ENCODE measurements at places on chromosomes 5 and 9.

GRCh38 chr5:133247881-133248624, 196.2 kb downstream of the HSPA4 start:
- DNase-seq: no peak

- DNase-seq: no peak
These were observed 209.3 kb downstream of the GAPVD1 start for GRCh38 chr9:125470767-125471580.

- no peak for DNase-seq
These were observed 8.7 kb downstream of the PROP1 start for GRCh38 chr5:177987326-177987725.

DNA sequence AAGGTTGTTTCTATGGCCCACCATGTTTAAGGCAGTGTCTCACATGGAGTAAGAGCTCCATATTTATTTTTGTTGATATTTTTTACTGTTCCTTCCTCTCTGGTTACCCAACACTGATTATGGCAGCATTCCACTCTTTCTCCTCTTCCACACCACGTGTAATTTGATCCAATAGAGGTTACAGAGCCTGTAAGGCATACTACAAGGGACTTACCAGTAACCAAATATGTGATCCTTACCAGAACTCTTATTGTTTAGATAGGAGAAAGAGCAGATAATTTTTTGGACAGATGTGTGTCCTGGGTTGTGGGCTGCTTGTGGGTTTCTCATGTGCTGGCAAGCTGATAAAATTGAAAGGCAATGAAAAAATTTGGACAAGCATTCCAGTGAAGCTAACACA, 261.3 kb downstream of the TMEM167A start:
- no peak for DNase-seq

DNA sequence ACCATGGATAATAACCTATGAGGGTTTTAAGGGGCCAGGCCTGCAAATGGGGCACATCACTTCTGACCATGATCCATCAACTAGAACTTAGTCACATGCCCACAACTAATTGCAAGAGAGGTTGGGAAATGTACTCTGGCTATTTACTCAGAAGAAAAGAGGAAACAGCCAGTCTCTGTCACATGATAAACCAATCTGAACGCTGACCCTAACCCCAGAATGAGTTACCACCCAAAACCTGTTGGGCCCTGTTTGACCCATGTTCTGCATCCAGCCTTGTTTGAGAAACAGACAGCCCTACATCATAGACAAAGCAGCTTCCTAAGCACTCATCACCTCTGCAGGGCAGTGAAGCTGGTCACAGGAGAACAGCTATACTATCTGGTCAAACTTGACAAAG, 5.8 kb downstream of the MACROH2A1 start:
- DNase-seq: no peak

GRCh38 chr5:174400461-174400860, 323.9 kb upstream of the MSX2 start:
- DNase-seq: no peak

DNA sequence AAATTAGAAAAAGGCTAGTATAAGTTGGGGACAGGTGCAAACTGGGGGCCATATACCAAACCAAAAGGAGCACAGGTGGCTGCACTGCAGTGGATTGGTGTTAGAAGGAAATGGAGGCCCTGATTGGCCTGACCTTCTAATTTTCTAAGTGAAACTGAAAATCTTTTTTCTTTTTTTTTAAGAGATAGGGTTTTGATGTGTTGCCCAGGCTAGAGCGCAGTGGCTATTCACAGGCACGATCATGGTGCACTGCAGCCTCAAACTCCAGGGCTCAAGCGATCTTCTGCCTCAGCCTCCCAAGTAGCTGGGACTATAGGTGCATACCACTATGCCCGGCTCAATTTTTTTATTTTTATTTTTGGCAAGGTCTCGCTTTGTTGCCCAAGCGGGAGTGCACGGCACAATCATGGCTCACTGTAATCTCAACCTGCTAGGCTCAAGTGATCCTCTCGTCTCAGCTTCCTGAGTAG, 9.8 kb upstream of the CCDC69 start:
- no peak for DNase-seq

DNA sequence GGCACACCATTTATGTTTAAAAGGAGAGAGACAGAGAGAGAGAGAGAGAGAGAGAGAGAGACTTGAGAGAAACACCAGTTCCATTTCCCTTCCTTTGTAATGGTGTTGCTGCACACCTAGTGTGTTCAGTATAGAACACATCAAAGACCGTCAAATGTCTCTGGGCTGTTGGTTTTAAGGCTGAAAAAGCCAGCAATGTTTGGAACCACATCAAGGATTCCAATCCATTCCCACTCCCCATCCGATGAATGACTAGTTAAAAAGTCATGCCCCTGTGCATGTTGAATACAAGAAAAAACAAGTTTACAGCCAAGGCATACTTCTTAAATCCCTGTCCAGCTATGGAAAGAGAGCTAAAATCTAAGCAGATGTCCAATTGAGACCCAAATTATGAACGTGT, 83.0 kb upstream of the IFNE start:
- DNase-seq: no peak

GRCh38 chr9:71253011-71253410, 131.6 kb upstream of the TRPM3 start:
- DNase-seq: no peak

- no peak for DNase-seq
These were observed 215.6 kb upstream of the NREP start for GRCh38 chr5:111972548-111972947.

DNA sequence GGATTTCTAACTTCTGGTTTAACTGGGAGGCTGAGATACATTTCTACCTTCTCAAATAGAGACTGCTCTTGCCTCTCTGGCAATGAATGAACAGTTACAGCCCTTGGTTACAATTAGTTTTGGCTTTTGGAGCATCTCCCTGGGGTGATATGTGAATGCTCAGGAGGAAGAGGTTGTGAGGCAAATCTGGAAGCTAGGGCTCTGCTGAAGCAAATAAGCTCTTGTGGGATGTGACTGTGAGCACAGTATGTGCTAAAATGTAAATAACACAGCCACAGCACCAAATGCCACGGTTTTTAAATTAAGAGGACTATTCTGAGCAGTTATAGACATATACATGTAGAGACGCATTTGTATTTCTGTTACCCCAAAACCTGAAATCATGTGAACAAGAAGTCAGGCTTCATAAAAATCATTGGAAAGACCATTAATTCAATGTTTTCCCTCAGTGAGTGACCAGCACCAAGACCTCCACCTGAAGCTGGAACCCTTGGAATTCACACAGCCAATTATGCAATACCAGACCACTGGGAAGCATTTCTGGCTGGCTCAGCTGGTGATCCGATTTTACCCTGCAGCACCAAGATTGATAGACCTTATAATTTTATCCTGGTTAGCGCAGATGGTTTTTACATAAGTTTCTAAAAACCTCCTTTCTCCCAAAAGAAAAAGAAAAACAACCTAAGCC, 3.0 kb upstream of the SLC44A1 start:
- no peak for DNase-seq

DNA sequence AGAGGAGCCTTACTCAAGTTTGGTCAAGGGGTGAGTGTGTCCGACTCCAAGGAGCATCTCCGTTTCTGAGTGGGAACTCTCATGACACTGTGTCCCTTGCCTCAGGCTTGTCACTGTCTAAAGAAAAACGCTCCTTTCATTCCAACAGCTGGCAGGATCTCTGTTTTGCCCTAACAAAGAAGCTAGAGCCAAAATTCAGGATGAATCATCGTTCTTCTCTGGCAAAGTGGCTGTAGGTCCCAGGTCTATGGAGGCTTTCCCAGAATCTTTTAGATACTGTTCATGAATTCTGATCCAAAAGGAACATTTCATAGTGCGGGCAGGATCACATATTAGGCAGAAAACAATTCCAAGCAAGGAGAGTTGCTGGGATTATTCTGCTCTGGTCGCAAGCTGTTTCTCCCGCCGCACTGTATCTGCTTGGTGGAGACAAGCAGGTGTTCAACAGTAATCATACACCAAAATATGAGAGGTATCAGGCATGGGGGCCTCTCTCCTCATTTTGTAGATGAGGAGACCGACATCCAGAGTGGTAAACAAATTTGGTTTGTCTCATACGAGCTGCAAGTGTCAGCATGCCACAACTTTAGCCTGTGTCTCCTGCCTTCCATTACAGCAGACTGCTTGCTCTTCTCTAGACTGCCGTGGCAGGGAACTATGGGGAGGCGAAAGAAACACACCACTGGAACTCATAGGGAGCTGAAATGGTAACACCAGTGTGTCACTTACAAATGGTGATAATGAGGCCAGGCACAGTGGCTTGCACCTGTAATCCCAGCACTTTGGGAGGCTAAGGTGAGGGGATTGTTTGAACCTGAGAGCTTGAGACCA, 72.6 kb downstream of the ENTREP1 start:
- no peak for DNase-seq

- no peak for DNase-seq
These were observed 37.0 kb downstream of the CXXC5 start for GRCh38 chr5:139684881-139685749.
